CD4-positive, alpha-beta T cell treated with Interleukin-2 at 100 ng/mL for 4 hours (primary cell): ENCODE measurements at places on chromosomes 6 and 20.
A peak's percentile ranks its signal among the peaks of the same experiment; 100 is the strongest.

- no peak for DNase-seq
These were observed 111.0 kb upstream of the RALGAPA2 start for GRCh38 chr20:20823476-20823881.

DNA sequence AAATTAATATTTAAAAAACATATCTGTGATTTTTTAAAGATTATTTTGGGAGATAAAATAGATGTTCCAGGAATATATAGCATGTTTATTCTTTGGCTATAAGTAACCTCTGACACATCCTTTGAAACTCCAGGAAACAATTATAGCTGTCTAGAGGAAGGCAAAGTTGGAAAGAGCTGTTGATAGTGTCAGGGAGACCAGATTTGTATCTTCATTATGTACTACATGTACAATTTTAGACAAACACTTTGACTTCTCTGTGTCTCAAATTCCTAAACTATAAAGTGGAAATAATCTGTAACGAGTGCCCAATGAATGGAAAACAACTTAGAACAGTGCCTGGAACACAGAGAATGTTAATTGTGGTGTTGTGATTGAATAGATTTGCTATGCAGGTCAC lies 25.6 kb upstream of the ADGRG6 start:
- DNase-seq: no peak

DNA sequence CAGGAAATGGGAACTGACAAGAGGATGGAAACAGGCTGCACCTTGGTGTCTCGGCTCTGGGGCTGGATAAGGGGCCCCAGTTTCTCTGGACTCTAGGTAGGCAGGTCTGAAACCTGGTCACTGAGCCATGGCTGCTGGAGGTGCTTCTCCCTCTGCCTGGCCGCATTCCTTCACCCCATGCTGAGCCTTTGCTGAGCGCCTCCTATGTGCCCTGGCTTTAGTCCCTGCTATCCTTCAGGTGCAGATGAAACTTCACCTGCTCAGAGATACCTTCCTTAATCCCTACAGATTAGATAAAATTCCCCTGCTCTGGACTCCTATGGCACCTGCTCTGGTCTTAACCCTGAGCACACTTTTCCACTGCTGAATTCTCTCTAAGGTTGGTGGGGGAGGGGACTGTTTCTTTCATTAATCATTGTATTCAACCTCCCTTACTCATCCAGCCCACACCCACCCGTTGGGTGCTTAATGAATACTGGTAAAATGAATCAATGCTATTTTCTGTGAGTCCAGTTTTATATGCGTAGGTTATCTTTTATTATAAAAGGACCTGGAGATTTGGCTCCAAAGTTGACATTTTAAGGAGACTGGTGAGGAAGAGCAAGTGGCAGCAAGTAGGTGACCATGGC lies 19.3 kb downstream of the MYLK4 start:
- no peak for DNase-seq

- no peak for DNase-seq
These were observed 42.3 kb upstream of the NAA20 start for GRCh38 chr20:19974630-19975435.

- DNase-seq: no peak
These were observed 39.9 kb downstream of the PREX1 start for GRCh38 chr20:48787861-48788375.

GRCh38 chr20:1331801-1332453 lies 3.0 kb upstream of the SDCBP2 start:
- no peak for DNase-seq

GRCh38 chr6:53929041-53929820 lies 134.4 kb downstream of the LRRC1 start:
- DNase-seq: no peak

- peak; percentile 45 for DNase-seq
These were observed 40.1 kb downstream of the ILRUN start for GRCh38 chr6:34656378-34657036.

DNA sequence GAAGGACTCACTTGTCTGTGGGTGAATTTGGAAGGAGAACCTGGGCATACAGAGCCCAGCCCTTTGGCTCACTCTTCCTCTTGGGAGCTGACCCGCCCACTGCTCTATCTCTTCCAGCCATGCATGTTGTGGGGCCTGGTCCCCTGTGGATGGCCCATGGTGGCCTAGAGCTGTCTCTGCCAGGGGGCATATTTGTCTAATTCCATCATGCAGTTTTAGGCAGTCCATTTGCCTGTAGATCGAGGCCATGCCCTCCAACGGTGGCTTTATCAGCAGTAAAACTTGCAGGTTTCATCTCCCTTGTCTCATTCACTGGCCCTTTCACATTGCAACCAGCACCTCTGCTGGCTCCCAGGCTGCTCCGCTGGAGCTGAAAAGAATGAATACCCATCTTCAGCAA lies 12.9 kb upstream of the EZR start:
- no peak for DNase-seq

GRCh38 chr6:142844065-142844755 lies 100.8 kb downstream of the HIVEP2 start:
- no peak for DNase-seq

DNA sequence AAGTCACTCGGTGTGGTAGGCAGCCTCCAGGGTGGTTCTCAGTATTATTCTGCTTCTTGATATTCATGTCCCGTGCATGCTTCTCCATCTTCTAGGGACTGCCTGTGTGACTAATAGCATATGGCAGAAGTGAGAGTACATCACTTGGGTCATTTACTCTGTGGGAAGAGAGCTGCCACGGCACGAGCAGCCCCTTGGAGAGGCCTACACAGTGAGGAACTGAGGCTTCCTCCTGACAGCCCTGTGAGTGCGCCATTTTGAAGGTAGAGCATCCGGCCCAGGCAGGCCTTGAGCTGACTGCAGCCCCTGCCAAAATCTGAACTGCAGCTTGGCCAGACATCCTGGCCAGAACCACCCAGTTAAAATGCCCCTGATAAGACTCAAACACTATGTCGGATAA lies 17.3 kb upstream of the MCUR1 start:
- no peak for DNase-seq

- no peak for DNase-seq
These were observed 722 bp upstream of the TMEM14B start for GRCh38 chr6:10746915-10747250.

DNA sequence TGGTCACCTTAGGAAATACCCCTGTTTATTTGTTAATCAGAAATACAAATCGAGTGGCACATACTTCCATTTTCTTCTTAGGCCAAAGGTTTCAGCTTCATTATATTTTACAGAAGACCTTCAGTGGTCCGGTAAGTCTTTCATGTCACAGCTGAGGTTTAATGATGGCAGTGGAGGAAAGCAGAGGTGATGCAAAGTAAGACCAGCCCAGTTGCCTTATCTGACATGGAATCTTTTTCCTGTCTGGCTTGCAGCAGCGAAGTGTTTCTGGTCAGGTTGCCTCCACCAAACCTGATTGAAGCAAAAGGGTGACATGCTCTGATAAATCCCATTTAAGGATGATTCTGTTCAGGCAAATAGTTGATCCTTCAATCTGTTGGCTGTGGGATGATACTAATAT lies 100.0 kb downstream of the PRDM1 start:
- DNase-seq: no peak

DNA sequence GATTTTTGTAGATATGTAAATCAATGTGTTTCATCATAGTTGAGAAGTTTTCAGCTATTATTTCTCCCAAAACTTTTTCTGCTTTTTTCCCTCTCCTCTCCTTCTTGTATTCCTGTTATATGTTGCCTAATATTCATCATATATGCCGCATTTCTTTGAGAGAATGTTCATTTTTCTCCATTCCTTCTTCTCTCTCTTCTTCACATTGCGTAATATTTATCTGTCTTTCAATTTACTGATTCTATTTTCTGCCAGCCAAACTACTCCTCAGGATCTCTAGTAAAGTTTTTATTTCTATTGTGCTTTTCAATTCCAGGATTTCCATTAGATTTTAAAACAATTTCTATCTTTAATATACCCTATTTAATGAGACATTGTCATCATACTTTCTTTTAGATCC lies 896.8 kb downstream of the EPHA7 start:
- DNase-seq: no peak

- DNase-seq: no peak
These were observed 22.0 kb upstream of the MAS1L start for GRCh38 chr6:29509711-29510110.

- DNase-seq: no peak
These were observed 66.7 kb upstream of the FYN start for GRCh38 chr6:111939902-111940301.

- DNase-seq: no peak
These were observed 68.7 kb downstream of the PHACTR2 start for GRCh38 chr6:143746202-143747119.

DNA sequence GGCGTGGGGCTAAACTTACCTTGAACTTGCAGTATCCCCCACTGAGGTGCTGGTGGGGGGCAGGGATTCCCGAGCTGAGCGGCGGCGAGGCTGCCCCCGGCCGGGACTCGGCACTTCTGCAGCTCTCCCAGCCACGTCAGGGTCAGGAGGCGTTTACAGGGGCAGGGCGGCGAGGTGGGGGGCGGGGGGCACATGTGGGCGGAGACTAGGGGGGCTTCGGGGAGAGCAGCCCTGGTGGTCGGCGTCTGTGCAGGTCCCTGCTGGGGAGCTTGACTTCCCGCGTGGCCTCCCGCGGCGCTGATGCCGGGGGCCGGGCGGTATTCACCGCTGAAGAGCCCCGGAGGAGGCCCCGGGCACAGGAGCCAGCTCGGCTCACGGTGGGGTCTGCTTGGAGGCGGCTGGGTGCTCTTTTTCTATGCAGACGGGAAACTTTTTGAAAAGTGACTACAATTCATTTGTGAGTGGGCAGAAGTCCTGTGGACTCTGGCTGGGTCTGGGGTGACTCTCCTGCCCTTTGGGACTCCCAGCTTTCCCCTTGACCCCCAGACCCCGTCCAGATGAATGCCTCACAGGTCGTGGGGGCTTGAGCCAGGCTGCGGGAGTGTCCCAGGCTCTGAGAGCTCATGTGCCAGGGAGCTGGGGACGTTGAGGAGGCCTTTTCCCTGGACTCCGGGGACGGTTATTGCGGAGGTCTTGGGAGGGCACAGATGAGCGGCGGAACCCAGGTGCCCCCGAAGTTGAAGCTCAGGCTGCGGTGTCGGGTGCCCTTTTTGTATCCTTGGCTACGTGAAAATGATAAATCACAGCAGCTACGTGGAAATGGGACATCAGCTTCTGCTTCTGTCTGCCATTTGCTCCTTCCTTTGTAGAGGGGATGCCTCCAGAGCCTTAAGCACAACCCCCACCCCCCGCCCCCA lies 75.9 kb upstream of the GATA5 start:
- no peak for DNase-seq

DNA sequence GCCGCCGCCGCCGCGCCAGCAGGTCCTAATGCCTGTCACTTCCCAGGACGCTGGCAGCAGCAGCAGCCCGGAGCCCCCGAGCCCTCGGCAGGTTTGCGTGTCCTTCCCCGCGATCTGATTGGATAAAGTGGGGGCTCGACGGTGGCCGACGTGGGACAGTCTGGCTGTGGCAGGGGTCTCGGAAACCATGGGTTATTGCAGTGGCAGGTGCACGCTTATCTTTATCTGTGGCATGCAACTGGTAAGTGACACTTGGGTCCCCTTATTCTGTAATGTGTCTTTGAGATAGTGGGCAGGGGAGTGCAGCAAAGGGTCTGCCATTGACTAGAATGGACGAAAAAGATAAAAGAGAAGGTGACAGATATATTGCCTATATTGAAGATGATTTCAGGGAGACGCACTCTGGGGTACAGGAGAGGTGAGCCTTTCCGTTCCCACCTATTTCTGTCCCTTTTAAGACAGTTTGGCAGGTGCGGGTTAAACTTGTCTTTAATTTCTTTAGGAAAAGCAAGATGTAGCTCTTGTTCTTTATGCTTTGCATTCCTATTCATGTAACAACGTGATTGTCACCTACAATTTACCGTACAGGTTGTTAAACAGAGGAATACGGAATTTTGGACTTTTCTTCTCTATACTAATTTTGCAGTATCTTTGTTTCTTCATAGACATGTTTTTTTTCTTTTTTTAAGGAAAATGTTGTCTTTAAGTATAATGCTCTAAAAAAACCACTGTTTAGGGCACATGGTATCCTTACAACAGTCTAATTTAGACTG lies 535 bp downstream of the NKAIN2 start:
- no peak for DNase-seq

DNA sequence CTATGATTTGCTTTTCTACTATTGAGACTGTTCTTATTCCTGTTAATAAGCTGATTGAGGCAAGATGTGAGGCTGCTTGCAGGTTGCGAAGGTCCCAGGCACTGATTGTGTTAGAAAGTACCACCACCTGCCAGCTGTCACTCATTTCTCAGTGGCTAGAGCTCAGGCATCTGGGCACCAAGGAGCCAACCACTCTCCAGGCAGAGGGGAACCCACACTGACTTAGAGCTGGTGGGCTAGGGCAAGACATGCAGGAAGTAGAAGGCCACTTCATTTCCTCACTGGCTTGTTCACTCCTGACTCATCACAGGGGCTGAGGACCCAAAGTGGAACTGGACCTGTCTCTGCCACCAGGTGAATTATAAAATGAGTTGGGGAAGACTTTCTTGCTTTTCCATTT lies 7.8 kb upstream of the DLL1 start:
- no peak for DNase-seq
